ENCODE measurements at places on chromosomes 16 and 17. TPM values are rescaled to one million over a fixed set of nuclear protein-coding genes. Genes with fewer than 3 reads are reported as not detected.

DNA sequence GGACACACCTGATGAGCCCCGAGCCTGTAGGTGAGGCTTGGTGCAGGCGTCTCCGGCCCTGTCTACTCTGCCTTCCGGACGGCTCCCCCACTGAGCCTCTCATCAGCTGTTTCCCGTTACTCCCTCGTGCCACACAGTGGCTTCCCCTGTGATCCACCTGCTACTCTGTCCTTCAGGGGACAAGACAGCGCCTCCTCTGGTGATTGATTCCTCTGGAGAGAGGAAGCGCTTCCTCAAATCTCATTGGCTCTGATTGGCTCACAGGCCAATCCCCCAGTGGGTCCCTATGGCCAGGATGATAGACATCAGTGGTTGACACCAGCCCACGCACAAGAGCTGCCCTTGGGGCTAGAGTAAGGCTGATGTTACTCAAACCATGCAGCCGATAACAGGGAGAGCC, 24.0 kb downstream of the RNF213 start:
- H3K27ac ChIP-seq = no peak overlapping the region
- DNase-seq = no peak
- no peaks in the 10 kb centered on the region for H3K27me3 ChIP-seq
- H3K36me3 ChIP-seq = no peaks in the 10 kb centered on the region
- H3K4me1 ChIP-seq = no peaks in the 10 kb centered on the region

The LGALS9 gene
- 11.2 TPM for total RNA-seq

The SDK2 gene
- 0.04 TPM for total RNA-seq

The C17orf75 gene
- 27.2 TPM for total RNA-seq

DNA sequence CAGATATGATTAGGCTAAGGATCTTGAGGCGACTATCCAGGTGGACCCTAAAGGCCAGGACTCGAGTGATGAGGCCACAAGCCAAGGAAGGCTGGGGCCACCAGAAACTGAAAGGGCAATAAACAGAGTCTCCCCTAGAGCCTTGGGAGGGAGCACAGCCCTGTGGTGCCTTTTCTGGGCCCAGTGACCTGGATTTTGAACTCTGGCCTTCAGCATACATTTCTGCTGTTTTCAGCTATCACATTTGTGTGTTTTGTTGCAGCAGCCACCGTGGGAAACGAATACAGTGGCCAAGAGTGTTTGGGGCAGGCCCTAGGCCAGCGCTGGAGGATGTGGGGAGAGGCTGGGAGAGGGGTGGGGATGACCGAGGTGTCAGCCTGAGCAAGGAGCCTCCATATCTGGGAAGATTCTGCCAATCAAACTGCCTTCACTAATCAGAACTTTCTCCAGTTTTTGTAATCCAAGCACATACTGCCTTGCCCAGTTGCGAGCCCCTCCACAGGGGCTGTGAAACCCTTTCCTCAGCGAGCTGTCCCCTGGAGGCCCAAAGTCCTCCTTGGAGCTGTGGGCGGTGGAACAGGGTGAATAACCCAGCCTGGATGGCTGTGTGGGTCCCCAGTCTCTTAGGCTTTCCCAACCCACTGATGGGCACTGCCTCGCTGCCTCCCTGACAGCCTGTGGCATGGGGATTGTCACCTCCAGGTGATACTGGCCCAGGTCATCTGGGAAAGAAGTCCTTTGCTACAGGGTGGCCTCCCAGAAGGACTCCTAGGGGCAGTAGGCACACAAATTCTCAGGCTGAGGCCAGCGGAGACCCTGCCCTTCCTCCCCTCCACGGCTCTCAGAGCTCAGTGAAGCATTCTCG, 16.8 kb downstream of the B9D1 start:
- H3K27ac ChIP-seq = peak overlapping the region; percentile 57
- no peaks in the 10 kb centered on the region for H3K36me3 ChIP-seq
- no peak for DNase-seq
- H3K4me1 ChIP-seq = peaks cover 27% of the 10 kb centered on the region
- H3K27me3 ChIP-seq = no peaks in the 10 kb centered on the region

- no peaks in the 10 kb centered on the region for H3K36me3 ChIP-seq
- no peaks in the 10 kb centered on the region for H3K4me1 ChIP-seq
- H3K4me3 ChIP-seq = no peak overlapping the region
- DNase-seq = peak; percentile 50
- H3K27ac ChIP-seq = no peak overlapping the region
- H3K27me3 ChIP-seq = peaks cover 52% of the 10 kb centered on the region
These were observed 4.5 kb downstream of the TMEM100 start for GRCh38 chr17:55717898-55718735.

- no peaks in the 10 kb centered on the region for H3K36me3 ChIP-seq
- no peaks in the 10 kb centered on the region for H3K27me3 ChIP-seq
- H3K4me3 ChIP-seq = no peak overlapping the region
These were observed 83.0 kb downstream of the ANKRD11 start for GRCh38 chr16:89407282-89407924.

The C17orf100 gene
- total RNA-seq = 2.3 TPM

- no peaks in the 10 kb centered on the region for H3K36me3 ChIP-seq
- no peak overlapping the region for H3K27ac ChIP-seq
- H3K4me1 ChIP-seq = no peaks in the 10 kb centered on the region
- H3K27me3 ChIP-seq = peaks cover 74% of the 10 kb centered on the region
- no peak for DNase-seq
- H3K4me3 ChIP-seq = no peak overlapping the region
These were observed 132.9 kb downstream of the USP31 start for GRCh38 chr16:23016368-23016767.

The PRSS22 gene
- 98.2 TPM for total RNA-seq

DNA sequence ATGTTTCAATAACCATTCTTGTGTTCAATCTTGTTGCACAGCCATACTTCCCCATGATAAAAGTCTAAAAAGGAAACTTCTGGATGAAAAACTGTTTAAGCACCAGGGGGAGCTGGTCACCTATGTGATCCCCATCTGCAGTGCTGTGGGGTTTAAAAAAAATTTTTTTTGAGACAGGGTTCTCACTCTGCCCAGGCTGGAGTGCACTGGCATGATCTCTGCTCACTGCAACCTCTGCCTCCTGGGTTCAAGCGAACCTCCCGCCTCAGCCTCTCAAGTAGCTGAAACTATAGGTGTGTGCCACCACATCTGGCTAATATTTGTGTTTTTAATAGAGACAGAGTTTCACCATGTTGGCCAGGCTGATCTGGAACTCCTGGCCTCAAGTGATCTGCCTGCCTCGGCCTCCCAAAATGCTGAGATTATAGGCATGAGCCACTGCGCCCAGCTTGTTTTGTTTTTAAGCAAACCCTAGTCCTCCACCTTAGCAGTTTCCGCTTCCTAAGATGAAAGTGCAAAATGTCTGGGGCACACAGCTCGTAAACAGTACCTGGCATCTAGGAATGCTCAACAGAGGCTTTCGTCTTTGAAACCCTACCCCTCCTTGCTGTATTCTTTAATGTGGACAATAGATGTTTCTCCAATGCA, 25.4 kb downstream of the DNAJA2 start:
- no peak overlapping the region for H3K27ac ChIP-seq
- DNase-seq = peak; percentile 20
- H3K27me3 ChIP-seq = no peaks in the 10 kb centered on the region
- H3K4me1 ChIP-seq = no peaks in the 10 kb centered on the region
- no peak overlapping the region for H3K4me3 ChIP-seq

DNA sequence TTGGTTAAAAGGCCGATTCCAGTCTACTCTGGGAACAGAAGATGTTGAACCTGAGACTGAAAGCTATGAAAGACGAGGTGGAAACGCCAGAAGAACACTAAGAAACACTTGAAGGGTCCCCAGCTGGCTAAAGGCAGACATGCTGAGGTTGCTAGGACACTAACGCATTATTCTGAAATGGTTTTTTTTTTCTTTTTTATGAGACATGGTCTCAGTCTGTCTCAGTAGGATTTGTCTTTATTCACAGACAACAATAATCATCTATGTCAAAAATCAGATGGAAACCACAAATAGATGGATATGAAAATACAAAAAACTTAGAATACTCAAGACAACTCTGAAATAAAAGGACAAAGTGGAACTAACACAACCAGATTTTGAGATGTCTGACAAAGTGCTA, 35.0 kb upstream of the RASD1 start:
- no peak overlapping the region for H3K4me3 ChIP-seq
- no peak overlapping the region for H3K27ac ChIP-seq
- H3K27me3 ChIP-seq = no peaks in the 10 kb centered on the region
- H3K4me1 ChIP-seq = no peaks in the 10 kb centered on the region
- DNase-seq = no peak

- peaks cover 28% of the 10 kb centered on the region for H3K36me3 ChIP-seq
- no peaks in the 10 kb centered on the region for H3K4me1 ChIP-seq
- no peak for DNase-seq
- H3K27ac ChIP-seq = no peak overlapping the region
These were observed 8.5 kb downstream of the TXNDC11 start for GRCh38 chr16:11734025-11734652.

The OR3A2 gene
- not detected for total RNA-seq

- H3K27me3 ChIP-seq = no peaks in the 10 kb centered on the region
- no peak overlapping the region for H3K27ac ChIP-seq
- no peak for DNase-seq
- peak overlapping the region; percentile 90 for H3K4me3 ChIP-seq
- H3K36me3 ChIP-seq = peaks cover 22% of the 10 kb centered on the region
- peaks cover 20% of the 10 kb centered on the region for H3K4me1 ChIP-seq
These were observed 985 bp downstream of the SGSM2 start for GRCh38 chr17:2338315-2338657.

DNA sequence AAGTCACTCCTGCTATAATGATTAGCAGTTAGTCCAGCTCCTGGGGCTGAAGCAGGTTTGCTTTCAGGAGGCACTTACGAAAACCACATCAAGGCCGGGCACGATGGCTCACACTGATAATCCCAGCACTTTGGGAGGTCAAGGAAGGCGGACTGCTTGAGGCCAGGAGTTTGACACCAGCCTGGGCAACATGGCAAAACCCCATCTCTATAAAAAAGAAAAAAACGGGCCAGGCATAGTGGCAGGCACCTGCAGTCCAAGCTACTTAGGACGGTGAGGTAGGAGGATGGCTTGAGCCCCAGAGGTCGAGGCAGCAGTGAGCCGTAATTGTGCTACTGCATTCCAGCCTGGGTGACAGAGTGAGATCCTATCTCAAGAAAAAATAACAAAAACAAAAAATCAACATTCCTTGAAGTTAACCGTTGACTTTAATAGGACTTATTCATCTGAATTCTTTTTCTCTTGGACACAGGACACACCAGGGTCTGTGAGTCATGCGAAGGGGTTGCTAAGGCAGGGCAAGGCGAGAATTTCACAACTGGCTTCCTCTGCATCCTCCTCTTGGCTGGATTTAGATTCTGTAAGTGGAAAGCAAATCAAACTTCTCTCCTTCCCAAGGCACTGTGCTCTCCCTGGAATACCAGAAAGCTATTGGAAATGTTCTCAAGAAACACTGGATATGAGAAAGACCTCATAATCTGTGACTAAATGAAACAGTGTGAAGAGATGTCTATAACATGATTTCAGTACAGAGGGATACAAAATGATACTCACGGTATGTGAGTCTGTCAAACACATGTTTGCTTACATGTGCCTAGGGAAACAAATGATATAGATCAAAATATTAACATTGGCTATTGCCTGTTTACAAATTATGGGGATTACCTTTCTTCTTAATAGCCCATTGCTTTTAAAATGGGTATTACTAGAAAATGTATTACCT, 99.5 kb downstream of the SYCE1L start:
- no peaks in the 10 kb centered on the region for H3K27me3 ChIP-seq
- peak overlapping the region; percentile 67 for H3K27ac ChIP-seq
- no peaks in the 10 kb centered on the region for H3K36me3 ChIP-seq
- peaks cover 37% of the 10 kb centered on the region for H3K4me1 ChIP-seq
- peak; percentile 41 for DNase-seq

Data from PC-9 (cell line).